Endothelial cell of coronary artery (primary cell): ENCODE measurements at places on chromosomes 2 and 18. TPM values are rescaled to one million over a fixed set of nuclear protein-coding genes. Genes with fewer than 3 reads are reported as not detected.

TRAPPC12 gene
- 43.8 and 50.3 TPM in 2 replicates for total RNA-seq

FSIP2 gene
- total RNA-seq: 0.27 and 0.38 TPM in 2 replicates

SULT1C2 gene
- total RNA-seq: not detected in 2 replicates

HJURP gene
- 7.9 and 19.0 TPM in 2 replicates for total RNA-seq

IL1RL1 gene
- total RNA-seq: 18.4 and 89.9 TPM in 2 replicates

ACMSD gene
- total RNA-seq: not detected in 2 replicates

AP1S3 gene
- total RNA-seq: 3.2 and 7.7 TPM in 2 replicates

COBLL1 gene
- total RNA-seq: 5.7 and 6.7 TPM in 2 replicates

EPB41L3 gene
- total RNA-seq: 147 and 234 TPM in 2 replicates

CHMP1B gene
- 58.5 and 66.3 TPM in 2 replicates for total RNA-seq

RAPH1 gene
- 31.4 and 38.3 TPM in 2 replicates for total RNA-seq

RIT2 gene
- total RNA-seq: not detected in 2 replicates

TRPM8 gene
- total RNA-seq: not detected in 2 replicates

CCDC141 gene
- 0.09 TPM in 1 of 2 replicates, not detected in the other for total RNA-seq

NT5DC4 gene
- total RNA-seq: not detected in 2 replicates

VWA3B gene
- 0.19 TPM in 1 of 2 replicates, not detected in the other for total RNA-seq

ALLC gene
- not detected in 2 replicates for total RNA-seq

RESP18 gene
- total RNA-seq: not detected in 2 replicates

STK39 gene
- total RNA-seq: 5.5 and 9.6 TPM in 2 replicates

EFEMP1 gene
- 2,267 and 3,166 TPM in 2 replicates for total RNA-seq

CKAP2L gene
- total RNA-seq: 3.0 and 6.8 TPM in 2 replicates

STEAP3 gene
- total RNA-seq: 2.4 and 13.3 TPM in 2 replicates

FTCDNL1 gene
- 0.18 and 1.4 TPM in 2 replicates for total RNA-seq

UGT1A9 gene
- not detected in 2 replicates for total RNA-seq

TRIM43 gene
- not detected in 2 replicates for total RNA-seq

HOXD11 gene
- not detected in 2 replicates for total RNA-seq

LYG1 gene
- total RNA-seq: 0.27 and 0.28 TPM in 2 replicates

MSTN gene
- 0.09 TPM in 1 of 2 replicates, not detected in the other for total RNA-seq

AKAIN1 gene
- total RNA-seq: not detected in 2 replicates

SH3RF3 gene
- 5.2 and 6.1 TPM in 2 replicates for total RNA-seq

PDE6D gene
- 14.5 and 14.8 TPM in 2 replicates for total RNA-seq

ABCG8 gene
- total RNA-seq: not detected in 2 replicates

SLC35F5 gene
- 82.7 and 119 TPM in 2 replicates for total RNA-seq

ACAA2 gene
- 60.9 and 64.0 TPM in 2 replicates for total RNA-seq

NT5C1B gene
- total RNA-seq: not detected in 2 replicates

LOXL3 gene
- 0.99 and 31.5 TPM in 2 replicates for total RNA-seq

CD302 gene
- 3.3 and 6.2 TPM in 2 replicates for total RNA-seq

ATOH8 gene
- 3.9 and 13.7 TPM in 2 replicates for total RNA-seq

TRIM54 gene
- not detected in 2 replicates for total RNA-seq

RGPD6 gene
- 35.4 and 44.7 TPM in 2 replicates for total RNA-seq

C18orf63 gene
- not detected in 2 replicates for total RNA-seq

ST8SIA5 gene
- total RNA-seq: under 0.01 TPM in 1 of 2 replicates, not detected in the other

HES6 gene
- 2.3 and 3.1 TPM in 2 replicates for total RNA-seq

CABLES1 gene
- 22.7 and 28.6 TPM in 2 replicates for total RNA-seq

FBXO36 gene
- total RNA-seq: 0.75 and 1.4 TPM in 2 replicates

BUB1 gene
- total RNA-seq: 12.2 and 30.2 TPM in 2 replicates

DNAH7 gene
- 0.09 TPM in 2 replicates for total RNA-seq

MBD1 gene
- total RNA-seq: 47.3 and 77.2 TPM in 2 replicates

CAVIN2 gene
- total RNA-seq: 93.7 and 128 TPM in 2 replicates

CROCC2 gene
- total RNA-seq: not detected in 2 replicates

SPC25 gene
- 1.6 and 6.4 TPM in 2 replicates for total RNA-seq
